ENCODE measurements at places on chromosomes 11 and 22.

DNA sequence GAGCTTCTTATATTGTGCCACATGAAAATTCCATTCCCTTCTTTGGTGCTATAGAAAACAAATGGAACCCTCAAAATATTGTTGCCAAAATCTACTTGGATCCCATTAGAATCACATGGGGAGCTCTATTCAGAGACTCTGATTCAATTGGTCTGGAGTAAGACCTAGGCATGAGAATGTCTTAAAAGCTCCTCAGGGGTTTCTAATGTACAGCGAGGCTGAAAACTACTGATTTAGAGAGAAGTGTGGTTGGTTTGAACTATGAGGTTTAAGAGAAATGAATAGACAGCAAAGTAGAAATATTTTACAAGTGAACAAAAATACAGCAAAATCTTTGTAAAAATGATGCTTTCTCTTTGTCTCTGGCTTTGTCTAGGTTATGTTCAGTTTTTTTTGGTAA lies 514.7 kb downstream of the CNTN5 start:
- no peak for DNase-seq

DNA sequence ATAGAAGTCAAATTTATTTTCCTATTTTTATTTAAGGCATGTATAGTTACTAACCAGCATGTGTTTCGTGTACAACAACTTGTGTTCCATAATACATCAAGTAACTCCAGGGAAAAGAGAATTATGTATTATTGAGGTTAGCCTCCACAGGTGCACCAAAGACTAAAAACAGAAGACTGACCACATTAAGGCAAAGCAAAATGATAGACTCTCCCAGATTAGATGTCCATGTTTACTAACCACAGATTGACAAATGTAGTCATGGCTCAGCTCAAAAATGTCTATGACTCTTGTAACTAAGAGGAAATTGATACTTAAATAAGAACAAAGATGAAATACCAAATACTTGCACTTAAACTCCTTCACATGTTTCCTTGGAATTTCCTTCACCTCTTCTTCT lies 238.5 kb downstream of the METTL15 start:
- DNase-seq: no peak

DNA sequence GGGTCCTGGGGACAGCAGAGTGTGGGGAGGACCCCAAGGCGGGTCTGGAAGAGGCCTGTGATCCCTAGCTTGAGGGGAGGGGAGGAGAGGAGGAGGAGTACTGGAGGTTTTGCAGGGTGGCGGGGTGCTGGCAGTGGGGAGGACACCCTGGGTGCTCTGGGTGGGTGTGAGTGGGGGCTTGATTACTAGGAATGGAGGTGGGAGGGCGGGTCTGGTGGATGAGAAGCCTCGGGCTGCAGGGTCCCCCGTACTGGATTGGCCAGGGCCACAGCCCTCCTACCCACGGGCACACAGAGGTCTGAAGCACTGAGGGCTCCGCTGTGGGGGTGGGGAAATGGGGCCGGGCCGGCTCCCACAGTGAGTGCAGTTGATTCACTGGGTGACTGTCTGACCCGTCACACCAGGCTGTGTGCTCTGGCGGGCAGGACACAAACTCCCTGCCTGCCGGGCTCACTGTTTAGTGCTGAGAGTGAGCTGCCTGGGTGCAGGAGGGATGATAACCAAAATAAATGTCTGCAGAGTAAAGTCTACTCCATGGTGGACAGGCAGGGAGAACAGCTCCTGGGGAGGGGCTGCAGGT lies 114.2 kb downstream of the CACNA1I start:
- no peak for DNase-seq

- DNase-seq: no peak
Measured at GRCh38 chr22:33400891-33401290, 342.7 kb upstream of the SYN3 start.

DNA sequence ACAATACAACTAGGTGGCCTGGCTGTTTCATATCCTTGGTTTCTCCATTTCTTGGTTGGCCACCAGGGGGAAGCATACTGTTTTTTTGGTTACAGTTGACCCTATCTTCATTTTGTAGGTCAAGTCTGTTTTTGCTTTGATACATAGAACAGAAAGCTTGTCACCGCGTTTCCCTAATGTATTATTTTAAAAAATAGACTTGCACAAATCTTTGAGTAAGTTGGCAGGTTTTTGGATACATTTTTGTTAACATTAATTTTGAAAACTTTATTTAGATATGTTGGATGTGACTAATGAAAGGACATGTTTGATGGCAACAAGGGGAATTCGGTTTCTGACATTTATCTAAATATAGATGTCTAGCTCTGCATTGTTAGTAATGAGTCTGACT lies 3.0 kb downstream of the NCR3LG1 start:
- DNase-seq: peak; percentile 67

GRCh38 chr22:46047841-46048595 lies 71.1 kb upstream of the WNT7B start:
- DNase-seq: no peak

DNA sequence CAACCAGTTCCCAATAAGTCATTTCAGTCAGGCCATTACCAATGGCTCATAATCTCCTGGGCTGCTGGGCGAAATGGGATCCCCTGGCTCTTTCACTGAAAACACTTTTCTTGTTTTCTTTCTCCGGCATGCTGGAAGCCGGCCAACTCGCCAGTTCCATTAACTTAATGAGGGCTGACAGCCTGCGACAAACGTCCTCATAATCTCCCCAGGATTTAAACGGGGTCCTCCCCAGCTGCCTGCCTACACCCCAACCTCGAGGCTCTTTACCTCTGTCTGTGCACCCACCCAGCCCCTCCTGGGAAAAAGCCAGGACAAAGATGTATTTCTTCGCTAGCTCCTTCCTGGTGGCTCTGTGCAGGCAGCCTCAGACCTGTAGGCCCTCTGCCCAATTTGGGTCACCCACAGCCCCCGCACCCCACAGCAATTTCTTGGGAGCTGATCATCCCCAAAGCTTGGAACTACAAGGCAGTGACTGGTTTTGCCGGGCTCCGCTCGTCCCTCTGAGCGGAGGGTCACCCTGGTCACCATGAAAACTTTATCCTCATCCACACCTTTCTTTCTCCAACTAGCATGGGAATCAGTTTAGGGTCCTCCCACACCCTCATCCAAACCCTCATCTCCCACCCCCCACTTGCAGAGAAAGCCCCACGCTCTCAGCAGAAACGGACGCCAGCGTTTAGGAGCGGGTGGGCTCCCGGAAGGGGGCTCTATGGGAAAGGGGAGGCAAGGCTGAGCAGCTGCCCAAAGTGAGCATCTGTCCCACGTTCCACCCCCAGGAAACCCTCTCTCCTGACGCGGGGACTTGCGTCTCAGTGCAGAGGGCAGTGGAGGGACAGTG lies 51.1 kb upstream of the KCNQ1OT1 start:
- no peak for DNase-seq
